T47D (cell line): ENCODE measurements at places on chromosomes 13 and 19.

DNA sequence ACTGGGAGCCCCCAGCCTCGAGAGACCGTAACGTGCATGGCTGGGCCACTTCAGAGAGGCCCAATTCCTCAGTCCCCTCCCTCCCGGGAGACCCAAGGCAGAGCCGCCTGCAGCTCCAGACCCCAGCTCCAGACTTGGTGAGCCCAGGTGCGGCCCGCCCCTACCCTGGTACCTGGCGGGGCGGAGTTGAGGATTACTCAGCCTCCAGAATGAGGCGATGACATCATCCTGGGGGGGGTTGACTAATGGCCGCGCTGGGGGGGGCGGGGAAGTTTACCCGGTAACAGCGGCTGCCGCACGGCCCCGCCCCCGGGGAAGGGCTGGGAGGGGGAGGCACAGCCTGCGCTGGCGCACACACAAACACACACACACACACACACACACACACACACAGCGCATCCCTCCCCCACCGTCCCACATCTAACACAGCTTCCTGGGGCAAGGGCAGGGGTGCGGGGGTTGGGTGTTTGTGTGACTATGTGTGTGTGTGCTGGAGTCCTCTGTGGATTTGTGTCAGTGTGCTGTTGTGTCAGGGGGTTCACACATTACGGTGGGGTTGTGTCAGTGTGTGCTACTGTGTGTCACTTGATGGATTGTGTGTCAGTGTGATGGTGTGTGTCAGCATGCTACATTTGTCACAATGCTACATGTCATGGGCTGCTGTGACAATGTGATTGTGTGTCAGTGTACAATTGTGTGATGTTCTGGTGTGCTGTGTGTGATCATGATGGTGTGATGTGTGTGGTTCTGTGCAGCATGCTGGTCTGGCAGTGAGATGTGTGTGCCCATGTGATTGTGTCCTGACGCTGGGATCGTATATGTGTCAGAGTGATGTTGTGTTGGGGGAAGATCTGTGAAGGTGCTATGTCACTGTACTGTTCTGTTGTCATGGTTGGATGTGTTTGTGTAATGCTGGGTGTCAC is 10.3 kb upstream of the BBC3 start:
- peak; percentile 78 for DNase-seq

GRCh38 chr19:4829001-4829712 is 2.4 kb downstream of the TICAM1 start:
- DNase-seq = no peak

DNA sequence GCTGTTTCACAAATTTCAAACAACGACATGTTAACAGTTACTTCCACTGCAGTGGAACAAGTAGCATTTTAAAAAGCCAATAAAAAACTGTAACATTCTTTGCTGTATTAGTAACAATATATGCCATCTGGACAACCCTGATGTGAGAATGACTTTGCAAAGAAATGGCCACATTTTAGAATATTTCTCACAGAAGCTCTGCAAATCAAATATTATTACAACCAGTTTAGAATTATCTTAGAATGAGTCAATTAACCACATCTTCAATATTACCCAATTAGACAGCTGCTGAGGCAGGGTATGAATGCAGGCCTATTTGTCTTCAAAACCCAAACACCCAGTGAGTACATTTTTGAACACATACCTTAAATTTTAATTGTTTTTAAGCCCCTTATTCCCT is 3.2 kb downstream of the ZNF699 start:
- no peak for DNase-seq

GRCh38 chr19:55683449-55684261 is 8.6 kb downstream of the EPN1 start:
- DNase-seq = peak; percentile 21

DNA sequence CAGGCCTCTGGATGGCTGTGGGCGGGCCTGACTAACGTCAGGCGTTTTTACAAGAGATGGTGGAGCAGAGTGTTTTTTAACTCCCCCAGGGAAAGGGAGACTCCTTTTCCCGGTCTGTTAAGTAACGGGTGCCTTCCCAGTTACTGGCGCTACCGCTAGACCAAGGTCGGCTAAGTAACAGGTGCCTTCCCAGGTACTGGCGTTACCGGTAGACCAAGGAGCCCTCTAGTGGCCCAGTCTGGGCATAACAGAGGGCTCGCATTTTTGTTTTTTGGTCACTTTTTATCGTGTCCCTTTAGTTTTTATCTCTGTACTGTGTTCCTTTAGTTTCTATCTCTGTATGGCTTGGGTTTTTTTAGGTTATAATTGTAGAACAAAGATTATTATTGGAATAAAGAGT is 10.0 kb downstream of the ZNF383 start:
- no peak for DNase-seq

DNA sequence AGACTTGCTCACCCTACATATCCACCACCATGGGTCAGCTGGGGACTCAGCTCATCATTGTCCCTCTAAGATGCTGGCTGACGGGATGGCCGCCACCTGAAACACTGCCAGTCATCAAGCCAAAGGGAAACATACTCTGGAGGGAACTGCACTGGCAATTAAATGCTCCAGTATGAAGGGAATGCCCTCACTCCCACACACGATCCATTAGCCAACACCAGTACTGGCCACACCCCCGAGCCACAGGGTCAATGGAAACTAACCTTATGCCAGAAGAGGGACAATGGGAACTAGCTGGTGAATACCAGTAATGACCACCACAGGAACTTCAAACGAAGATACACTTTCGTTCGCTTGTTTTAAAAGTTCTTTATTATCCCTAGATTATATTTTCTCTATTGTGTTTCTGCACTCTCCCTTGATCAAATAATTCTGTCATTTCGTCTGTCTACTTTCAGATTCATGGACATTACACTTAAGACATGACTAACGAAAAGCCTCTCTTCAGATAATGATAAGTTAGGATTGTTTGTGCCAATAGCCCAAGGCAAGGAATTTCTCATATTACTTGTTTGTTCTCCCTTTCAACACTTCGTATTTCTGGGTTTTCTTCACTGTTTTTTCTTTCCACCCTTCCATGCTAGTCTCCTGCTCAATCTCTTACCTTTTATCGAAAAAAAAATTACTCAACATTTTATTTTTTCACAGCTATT is 1.7 kb upstream of the ZNF507 start:
- DNase-seq = no peak
